ENCODE measurements at places on chromosomes 5 and 9.

- no peak for DNase-seq
Measured at GRCh38 chr5:114238771-114239313, 123.0 kb upstream of the KCNN2 start.

- peak; percentile 37 for DNase-seq
Measured at GRCh38 chr9:91036826-91037510, 235.3 kb downstream of the SYK start.

DNA sequence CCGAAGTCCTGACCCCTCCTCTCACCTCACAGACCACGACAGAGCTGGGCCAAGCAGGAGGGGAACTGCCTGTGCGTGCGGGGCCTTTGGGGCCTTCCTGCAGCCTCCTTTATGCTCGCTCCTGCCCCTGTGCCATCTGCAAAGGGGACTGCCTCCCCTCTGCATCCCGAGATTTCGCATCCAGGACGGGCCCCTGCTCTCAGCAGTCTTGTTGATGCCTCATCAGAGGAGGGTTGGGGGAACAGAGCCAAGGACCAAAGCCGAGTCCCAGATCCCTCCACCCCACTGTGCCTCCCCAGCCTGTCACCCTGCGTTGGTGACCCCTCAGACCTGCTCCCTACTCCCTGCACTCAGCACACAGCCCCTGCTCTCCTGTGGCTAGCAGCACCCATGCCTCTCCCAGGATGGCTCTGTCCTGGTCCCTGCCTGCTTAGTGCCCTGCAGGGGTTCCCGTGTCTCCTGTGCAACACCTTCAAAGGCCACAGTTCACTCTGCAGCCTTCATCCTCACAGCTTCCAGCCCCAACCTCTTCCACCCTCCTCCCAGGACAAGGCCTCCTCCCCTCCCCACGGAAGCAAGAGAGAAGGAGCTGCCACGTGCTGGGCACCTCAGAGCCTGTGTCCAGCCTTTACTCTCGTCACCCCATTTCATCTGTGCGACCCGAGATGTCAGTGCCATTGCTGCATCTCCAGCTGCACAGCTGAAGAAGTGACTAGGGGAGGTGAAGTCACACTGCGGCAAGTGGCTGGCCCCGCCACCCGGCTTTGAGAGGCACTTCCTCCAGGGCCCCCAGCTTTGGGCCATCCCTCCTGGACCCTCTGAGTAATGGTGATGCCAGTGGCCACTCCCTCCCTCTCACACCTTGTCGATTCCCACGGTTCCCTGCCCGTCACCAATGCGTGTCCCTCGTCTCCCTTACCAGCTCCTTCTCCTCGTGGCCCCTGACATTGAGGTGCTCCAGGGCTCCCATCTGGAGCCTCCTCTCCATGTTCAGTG lies 62.6 kb upstream of the LRRTM2 start:
- DNase-seq, result no peak

DNA sequence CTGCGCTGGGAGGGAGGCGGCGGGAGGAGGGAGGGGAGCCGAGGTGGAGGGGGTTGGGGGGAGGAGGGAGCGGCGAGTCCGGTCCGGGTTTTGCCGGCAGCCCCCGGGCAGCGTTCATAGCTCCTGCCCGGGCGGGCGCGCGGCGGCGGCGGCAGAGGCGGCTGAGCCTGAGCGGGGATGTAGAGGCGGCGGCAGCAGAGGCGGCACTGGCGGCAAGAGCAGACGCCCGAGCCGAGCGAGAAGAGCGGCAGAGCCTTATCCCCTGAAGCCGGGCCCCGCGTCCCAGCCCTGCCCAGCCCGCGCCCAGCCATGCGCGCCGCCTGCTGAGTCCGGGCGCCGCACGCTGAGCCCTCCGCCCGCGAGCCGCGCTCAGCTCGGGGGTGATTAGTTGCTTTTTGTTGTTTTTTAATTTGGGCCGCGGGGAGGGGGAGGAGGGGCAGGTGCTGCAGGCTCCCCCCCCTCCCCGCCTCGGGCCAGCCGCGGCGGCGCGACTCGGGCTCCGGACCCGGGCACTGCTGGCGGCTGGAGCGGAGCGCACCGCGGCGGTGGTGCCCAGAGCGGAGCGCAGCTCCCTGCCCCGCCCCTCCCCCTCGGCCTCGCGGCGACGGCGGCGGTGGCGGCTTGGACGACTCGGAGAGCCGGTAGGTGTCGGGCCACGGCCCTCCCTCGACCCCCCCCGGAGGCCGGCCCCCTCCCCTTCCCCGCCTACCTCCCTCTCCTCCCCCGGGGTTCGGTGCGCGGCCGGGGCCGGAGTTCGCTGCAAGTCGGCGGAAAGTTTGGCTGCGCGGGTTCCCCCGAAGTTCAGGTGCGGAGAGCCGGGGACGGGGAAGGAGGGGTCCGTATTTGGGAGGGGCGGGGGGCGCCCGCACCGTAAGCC lies at the start of gene CXXC5:
Gene CXXC5 (plus strand): TSS at position 145 of the 877 bp plus-strand sequence. CDS start 32,175 bp downstream, outside the sequence.
- no peak for DNase-seq

- DNase-seq, result no peak
Measured at GRCh38 chr9:72592502-72593403, 71.3 kb downstream of the TMC1 start.

- no peak for DNase-seq
Measured at GRCh38 chr9:132732326-132733259, 62.3 kb downstream of the GTF3C4 start.

DNA sequence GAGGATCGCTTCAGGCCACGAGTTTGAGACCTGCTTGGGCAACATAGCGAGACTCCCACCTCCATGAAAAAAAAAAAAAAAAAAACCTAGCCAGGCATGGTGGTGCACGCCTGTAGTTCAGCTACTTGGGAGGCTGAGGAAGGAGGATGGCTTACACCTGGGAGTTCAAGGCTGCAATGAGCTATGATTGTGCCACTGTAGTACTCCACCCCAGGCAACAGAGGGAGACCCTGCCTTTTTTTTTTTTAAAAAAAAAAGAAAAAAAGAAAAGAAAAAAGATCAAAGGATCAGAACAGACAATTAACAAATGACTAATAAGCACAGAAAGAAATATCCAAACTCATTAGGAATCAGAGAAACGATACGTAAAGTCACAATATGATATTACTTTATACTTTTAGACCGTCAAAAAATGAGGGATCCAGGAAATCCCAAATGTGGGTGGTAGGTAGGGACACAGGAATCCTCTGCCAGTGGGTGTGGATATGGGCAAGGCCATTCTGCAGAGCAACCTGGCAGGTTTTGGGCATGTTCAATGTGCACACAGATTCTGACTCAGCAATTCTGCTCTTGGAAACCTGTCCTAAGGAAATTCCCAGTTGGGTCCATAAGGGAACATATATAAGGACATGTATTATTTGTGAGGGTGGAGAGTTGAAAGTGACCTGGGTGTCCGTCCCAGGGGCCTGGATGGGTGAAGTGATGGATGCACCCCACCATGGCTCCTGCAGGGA lies 144.7 kb upstream of the TBC1D2 start:
- no peak for DNase-seq

GRCh38 chr5:125293726-125294125 lies 547.3 kb upstream of the ZNF608 start:
- no peak for DNase-seq

DNA sequence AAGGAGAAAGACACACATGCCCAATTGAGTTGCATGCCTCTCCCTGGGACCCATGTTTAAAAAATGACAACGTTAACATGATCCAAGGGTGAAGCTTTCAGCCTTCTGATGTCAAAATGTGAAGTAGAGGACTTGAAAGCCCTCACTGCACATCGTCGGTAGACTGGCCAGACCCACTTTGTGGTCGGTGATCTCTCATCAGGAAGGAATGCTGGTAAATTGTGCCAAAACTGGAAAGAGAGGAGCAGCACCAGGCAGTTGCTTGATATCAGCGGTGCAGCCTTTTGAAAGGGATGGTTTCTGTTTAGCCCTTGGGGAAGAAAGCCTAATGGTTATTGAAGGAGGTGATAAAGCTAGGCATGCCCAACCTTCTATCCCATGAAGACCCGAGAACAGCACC lies 125.3 kb upstream of the MARCHF11 start:
- no peak for DNase-seq

GRCh38 chr5:68499987-68500386 lies 284.4 kb downstream of the PIK3R1 start:
- DNase-seq, result no peak

- DNase-seq, result no peak
Measured at GRCh38 chr9:93818237-93818636, 136.9 kb downstream of the BARX1 start.

DNA sequence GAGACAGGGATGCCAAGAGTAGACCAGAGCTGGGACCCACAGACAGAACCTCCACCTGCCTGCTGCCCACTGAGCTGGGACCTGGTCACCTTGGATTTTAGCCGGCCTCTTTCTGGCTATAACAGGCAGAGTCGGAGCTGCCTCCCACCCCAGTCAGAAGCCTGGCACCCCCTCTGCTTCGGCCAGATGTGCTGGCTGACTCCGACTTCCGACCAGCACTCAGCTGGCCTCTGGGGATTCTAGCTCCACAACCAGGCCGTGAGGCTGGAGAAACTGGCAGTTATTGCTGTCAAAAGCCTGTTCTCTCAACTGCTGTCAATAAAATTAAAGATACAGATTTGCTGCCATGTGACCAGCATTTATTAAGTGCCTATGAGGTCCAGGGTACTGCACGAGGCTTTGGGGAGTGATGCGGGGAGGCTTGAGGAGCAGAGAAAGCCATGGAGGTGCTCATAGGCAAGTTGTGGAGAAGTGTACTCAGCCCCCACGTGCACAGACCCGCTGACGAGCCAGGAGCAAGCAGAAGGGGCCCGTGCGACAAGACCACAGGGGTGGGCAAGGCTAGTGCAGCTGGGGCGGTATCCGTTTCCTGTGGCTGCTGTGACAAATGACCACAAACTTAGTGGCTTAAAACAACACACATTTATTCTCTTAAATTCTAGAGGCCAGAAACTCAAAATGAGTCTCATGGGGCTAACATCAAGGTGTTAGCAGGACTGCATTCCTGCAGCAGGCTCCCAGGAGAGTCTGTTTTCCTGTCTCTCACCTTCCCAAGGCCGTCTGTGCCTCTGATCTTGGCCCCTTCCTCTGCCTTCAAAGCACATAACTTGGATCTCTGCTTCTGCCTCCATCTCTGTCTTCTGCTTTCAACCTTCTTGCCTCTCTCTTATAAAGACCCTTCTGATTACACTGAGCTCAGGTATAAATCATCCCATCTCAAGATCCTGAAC lies 13.1 kb downstream of the GFI1B start:
- no peak for DNase-seq

DNA sequence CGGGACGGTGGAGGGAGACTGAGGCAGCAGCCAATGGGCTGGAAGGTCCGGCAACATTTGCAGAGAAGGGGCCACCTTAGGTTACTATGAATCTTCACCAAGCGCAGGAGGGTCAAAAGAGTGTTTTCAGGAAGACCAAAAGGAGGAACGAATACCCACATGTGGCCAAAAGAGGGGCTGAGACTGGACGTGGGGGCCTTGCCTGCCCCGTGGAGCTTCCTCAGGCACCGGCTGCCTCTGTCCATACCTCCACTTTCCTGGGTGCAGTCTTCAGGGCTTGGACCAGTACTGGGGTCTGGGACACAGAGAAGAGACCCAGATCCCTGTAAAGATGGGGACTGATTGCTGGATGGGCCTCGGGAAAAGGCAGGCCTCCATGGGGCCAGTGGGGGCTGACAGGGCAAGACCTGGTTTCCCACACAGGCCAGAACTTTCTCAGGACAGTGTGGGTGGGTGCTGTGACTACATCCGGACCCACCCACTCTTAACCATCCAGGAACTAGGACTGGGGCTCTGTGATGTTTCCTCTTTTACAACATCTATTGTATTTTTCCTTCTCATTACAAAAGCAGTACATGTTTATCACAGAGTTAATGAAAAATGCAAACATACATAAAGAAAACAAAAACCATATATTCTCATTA lies 294.7 kb downstream of the ZSWIM6 start:
- DNase-seq, result no peak

- DNase-seq, result no peak
Measured at GRCh38 chr5:27009540-27009915, 28.9 kb downstream of the CDH9 start.

- DNase-seq, result no peak
Measured at GRCh38 chr5:38541174-38541725, 15.2 kb downstream of the LIFR start.

- DNase-seq, result no peak
Measured at GRCh38 chr9:16848179-16848578, 22.3 kb downstream of the BNC2 start.

- no peak for DNase-seq
Measured at GRCh38 chr9:116899337-116900006, 212.4 kb downstream of the TRIM32 start.

DNA sequence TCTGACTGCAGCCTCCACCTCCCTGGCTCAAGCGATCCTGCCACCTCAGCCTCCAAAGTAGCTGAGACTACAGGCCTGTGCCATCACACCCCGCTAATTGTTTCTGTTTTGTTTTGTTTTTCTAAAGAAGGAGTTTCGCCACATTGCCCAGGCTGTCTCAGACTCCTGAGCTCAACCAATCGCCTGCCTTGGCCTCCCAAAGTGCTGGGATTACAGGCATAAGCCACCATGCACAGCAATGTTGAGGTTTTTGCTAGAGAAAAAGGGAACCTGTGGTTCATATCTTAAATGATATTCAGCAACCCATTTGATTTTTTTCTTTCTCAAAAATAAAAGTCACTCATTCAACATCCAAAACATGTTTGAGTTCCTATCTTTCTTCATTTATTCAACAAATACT lies 20.4 kb upstream of the DELE1 start:
- no peak for DNase-seq

GRCh38 chr5:61670941-61671340 lies 338.9 kb downstream of the ZSWIM6 start:
- DNase-seq, result no peak

DNA sequence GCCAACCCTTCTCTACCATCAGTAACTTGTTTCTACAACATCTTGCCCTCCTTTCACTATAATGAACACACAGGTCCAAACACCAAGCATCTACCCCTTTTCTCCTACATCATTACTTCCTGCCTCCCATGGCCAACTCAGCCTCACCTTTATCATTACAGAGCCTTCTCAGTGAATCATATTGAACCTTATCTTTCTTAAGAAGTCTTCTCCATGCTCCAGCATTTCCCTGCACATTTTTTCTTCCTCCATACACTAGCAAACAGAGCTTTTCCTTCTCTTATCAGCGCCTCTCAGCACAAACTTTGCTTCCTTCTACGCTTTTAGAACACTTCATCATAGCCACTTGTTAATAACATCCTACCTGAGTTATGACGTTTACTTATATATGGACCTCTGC lies 148.2 kb downstream of the ARL15 start:
- no peak for DNase-seq

DNA sequence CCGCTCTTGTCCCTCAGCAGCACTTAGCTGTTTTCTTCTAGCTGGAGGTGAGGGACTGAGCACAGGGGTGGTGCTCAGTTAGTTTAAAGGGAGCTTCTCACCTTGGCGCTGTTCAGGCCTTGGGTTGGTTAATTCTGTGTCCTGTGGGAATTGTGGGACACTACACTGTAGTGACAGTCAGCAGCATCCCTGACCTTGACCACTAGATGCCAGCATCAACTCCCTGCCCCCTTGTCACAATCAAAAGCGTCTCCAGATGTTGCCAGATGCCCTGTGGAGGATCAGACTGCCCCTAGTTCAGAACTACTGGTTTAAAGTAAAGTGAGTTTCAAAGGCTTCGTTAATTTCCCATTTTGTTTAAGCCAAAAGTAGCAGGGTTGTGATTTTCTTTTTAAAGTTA lies 65.5 kb upstream of the DMRT3 start:
- DNase-seq, result no peak
